Anterior cingulate cortex (tissue), 58 donors: ENCODE measurements at places on chromosomes 6 and 20.

DNA sequence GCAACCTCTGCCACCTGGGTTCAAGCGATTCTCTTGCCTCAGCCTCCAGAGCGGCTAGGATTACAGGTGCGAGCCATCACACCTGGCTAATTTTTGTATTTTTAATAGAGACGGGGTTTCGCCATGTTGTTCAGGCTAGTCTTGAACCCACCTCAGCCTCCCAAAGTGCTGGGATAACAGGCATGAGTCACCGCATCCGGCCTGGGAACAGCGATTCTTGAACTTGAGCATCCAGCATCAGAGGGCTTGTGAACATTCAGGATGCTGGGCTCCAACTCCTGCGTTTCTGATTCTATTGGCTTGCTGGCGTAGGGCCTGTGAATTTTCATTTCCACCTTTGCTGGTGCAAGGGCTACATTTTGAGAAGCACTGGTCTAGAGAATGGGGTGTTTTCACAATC, 24.5 kb upstream of the PIM1 start:
- DNase-seq, result no peak

- DNase-seq, result no peak
These were observed 116.2 kb upstream of the MMS22L start for GRCh38 chr6:97399208-97399607.

GRCh38 chr6:125780540-125781313, 10.0 kb upstream of the NCOA7 start:
- peak; percentile 45 for DNase-seq

DNA sequence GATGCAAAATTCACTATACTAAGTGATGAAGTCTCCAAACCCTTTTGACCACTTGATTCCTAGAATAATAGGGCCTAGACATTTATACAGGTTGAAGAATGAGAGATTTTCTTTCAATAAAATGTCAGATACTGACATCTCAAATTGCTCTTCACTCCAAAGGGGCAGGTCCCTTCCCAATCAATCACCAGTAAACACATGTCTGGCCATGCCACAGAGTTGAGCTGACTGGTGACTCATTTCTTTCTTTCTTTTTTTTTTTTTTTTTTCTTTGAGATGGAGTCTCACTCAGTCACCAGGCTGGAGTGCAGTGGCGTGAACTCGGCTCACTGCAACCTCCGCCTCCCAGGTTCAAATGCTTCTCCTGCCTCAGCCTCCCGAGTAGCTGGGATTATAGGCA, 388.6 kb upstream of the BTBD3 start:
- no peak for DNase-seq

DNA sequence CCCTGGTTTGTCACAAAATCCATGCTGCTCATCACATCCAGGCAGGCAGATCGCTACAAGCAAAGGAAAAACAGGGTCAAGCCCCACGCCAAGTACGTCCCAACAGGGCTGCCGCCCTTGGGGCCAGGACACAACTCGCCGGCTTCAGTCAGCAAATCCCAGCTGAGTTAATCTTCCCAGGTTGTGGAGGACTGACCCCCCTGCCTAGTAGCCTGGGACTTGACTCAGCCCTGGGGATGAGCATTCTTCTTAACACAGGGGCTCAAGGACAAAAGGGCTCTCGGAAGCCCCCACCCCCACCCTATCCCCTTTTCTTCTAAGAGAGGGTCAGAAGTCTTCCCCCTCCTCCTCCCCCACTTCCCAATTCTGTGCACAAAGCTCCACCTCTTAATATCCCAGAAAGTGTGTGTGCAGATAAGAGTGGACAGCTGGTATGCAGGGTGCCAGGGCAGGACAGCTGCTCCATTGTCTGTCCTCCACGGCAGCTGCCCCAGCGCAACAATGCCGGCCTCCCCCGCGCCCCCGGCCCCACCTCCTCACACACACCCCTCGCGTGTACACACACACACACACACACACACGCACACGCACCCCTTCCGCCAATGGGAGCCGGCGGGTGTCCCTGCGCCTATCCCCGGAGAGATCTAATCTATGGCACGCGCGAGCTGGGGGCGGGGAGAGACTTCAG, 4.5 kb downstream of the DLL1 start:
- no peak for DNase-seq

- DNase-seq, result no peak
These were observed 613.6 kb downstream of the UTRN start for GRCh38 chr6:144898741-144899140.

- DNase-seq, result no peak
These were observed 493.7 kb downstream of the BTBD3 start for GRCh38 chr20:12411246-12411940.

DNA sequence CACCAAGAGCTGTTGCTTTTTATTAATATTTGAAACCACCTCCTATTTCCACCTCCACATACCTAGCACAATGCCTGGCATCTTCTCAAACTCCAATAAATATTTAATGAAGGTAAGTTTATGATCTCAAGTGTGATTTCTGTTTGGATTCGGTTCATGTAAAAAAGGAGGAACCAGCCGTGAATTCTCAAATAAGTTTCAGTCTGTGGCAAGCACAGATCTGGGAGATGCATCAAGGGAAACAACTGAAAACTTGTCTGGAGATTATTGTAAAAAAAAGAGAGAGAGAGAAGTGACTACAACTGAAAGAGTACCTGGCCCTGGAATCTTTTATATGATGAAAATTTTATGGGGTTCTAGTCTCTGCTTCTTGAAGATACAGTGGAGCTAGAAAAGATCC, 52.8 kb upstream of the PNRC1 start:
- DNase-seq, result no peak

GRCh38 chr6:108200631-108201030, 34.8 kb downstream of the NR2E1 start:
- DNase-seq, result no peak

GRCh38 chr6:162082520-162082919, 645.0 kb downstream of the PRKN start:
- DNase-seq, result no peak

GRCh38 chr20:550611-551010, 7.0 kb upstream of the CSNK2A1 start:
- DNase-seq, result no peak

GRCh38 chr6:113796038-113796437, 61.1 kb upstream of the MARCKS start:
- DNase-seq, result no peak

DNA sequence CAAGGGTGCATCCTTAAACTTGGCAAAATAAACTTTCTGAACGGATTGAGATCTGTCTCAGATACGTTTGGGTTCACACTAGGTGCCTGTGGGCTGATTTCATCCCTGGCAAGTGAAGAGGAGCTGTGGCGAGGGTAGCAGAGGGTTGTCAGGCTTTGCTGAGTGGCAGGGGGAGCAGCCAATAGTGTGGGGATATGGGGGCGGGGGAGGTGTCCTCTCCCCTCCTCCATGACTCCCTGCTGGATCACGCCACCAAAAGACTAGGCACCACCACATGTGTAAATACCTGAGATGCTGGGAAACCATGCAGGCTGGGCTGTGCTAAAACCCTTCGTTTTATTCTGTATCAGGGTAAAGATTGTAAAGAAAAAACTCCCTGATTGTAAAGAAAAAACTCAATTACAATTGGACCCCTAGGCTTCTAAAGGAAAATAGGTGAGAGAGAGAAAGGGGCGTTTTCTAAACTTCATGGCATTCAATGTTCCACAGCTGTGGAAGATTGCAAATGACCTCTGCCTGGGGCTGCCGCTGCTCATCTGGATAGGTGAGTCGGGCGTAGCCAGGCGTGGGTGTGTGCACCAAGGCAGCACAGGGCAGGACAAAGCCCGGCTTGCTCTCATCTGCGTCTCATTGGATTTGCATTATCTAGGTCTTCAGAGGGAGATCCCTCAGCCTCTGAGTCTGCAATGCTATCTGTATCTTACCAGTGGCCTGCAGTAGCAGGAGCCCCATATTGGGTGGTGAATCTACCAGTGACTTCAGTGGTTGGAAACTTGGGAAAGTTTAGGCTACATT, 26.9 kb upstream of the ADTRP start:
- no peak for DNase-seq

DNA sequence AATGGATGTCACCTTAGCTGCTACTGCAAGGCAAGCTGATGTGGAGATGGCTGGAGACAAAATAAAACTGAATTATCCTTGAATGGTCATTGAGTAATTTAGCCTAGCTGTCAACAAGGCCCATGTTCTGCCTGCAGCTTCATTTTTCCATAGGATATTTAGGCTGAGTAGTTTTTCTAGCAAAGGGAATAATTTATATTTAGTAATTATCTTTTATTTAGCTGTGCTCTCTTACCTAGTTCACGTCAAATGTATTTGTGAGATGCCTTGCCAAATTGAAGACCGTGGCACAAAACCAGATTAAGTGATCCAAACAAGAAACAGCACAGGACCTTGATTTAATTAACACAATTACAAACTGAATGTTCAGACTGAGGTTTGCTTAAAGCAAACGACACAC, 77.4 kb upstream of the CEP162 start:
- DNase-seq, result no peak

GRCh38 chr6:41581381-41581991, 35.3 kb downstream of the FOXP4 start:
- no peak for DNase-seq

DNA sequence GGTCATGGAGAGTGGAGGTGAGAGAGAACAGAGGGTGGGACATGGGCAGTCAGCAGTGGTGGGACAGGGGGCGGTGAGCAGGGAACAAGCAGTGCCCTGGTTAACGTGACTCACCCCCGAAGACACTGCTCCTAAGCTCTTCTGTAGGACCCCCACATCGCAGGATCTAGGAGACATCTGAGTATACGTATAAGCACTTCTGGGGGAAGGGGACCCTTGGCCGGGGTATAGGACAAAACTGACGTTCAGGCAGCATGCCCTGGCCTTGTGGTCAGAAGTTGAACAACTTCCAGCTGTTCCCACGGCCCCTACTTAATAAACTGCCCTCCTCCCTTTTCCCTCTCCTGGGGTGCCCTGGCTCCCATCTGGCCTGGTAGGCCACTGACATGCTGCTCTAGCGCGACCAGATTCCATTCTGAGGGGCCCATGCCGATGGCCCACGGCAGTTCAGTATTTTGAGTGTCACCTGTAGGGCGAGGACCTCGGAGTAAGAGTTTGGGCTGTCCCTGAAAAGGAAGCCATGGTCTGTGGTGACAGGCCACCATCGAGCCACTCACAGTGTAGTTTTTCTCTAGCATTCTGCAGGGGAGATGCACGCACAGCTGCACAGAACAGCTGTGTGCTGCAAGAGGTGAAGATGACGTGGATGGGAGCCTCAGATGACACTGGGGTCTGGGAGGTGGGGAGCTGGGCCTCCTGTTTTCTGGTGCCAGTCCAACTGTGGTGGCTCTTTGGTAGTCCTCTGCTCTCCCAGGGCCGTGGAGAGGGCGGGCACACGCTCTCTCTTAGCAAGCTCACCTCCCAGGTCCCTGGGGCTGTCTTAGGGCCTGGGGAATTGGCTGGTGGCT, 38.4 kb downstream of the PPP1R3G start:
- no peak for DNase-seq
